ENCODE measurements at places on chromosomes 1 and 21.

- DNase-seq, result no peak
Observed at GRCh38 chr1:157774412-157774811, 2.5 kb downstream of the FCRL2 start.

DNA sequence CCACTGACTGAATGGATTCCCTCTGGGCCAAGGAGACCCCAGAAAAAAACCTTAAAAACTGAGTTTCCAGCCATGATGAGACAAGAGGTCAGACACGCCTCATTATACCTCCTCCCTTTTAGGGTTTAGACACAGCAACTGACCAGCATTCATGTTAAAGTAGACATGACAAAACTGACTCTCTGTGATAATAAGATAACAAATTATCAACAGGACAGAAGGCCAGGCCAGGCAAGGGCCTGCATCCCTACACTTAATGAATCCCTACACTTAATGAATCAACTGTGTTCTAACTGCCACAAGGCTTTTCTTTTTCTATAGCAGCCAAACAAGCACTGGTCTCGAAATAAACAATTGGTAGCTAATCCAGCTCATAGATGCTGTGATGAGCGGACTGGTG lies 33.3 kb upstream of the FAM89A start:
- DNase-seq, result no peak

- DNase-seq, result no peak
Observed at GRCh38 chr1:214326406-214326805, 45.4 kb downstream of the SMYD2 start.

DNA sequence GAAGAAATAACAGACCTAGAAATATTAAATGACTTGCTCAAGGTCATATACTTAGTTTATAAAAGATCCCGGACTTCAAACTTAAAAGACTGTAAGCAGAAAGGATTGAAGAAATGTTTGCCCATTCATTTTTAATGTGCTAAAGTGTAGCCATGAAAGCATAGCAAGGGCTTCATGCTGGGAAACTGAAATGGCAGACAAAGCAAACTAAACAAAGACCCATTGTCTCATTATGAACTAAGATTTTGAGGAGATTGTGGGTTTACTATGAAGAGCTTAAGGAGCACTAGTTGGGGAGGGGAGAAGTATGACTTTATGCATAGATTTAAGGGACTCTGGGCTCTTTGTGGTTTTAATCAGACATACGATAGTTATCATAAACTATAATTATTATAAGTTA lies 26.3 kb downstream of the ADAMTS1 start:
- DNase-seq, result no peak

GRCh38 chr1:207423560-207424292 lies 30.4 kb upstream of the CR2 start:
- DNase-seq, result peak; percentile 33

GRCh38 chr1:162389021-162389818 lies 7.7 kb downstream of the C1orf226 start:
- DNase-seq, result no peak

- no peak for DNase-seq
Observed at GRCh38 chr1:241308471-241308870, 48.5 kb downstream of the RGS7 start.

DNA sequence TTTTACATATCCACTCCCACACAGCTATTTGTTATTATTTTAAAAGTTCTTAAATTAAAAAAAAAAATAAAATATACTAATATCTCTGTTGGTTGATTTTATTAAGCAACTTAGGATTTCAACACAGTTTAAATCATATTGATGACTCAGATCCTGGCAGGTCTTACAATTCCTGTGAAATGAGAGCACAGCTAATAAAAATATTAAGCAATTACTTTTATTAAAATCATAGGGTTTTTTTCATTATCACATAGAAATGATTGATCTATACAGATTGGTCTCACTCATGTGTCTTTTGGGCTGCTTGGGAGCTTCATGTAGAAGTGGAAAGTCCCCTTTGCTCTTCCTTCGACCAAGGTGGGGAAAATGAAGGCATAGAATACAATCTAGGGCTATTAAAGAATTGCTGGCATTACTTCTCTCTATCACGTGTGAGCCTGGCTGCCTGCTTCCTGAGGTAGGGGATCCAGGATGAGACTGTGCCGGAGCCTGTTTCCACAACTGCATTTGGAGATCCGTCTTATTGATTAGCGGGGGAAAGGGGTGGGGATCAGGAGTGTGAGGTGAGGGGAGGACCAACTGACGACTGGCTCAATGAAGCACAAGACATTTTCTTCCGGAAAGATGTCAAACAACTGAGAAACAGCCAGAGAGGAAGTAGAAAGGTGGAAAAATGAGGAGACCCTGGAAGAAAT lies 858.0 kb downstream of the USP25 start:
- no peak for DNase-seq

DNA sequence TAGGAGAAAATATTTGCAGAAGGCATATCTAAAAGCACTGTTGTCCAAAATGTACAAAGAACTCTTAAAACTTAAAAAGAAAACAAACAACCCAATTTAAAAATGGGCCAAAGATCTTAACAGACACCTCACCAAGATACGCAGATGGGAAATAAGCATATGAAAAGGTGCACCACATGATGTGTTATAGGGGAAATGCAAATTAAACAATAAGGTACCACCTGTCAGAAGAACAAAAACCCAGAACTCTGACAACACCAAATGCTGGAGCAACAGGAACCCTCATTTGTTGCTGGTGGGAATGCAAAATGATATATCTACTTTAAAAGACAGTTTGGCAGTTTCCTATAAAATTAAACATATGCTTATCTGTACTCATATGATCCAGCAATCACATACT lies 18.1 kb downstream of the SLC2A5 start:
- DNase-seq, result no peak

- no peak for DNase-seq
Observed at GRCh38 chr1:194568610-194569009, 1382.2 kb upstream of the B3GALT2 start.

DNA sequence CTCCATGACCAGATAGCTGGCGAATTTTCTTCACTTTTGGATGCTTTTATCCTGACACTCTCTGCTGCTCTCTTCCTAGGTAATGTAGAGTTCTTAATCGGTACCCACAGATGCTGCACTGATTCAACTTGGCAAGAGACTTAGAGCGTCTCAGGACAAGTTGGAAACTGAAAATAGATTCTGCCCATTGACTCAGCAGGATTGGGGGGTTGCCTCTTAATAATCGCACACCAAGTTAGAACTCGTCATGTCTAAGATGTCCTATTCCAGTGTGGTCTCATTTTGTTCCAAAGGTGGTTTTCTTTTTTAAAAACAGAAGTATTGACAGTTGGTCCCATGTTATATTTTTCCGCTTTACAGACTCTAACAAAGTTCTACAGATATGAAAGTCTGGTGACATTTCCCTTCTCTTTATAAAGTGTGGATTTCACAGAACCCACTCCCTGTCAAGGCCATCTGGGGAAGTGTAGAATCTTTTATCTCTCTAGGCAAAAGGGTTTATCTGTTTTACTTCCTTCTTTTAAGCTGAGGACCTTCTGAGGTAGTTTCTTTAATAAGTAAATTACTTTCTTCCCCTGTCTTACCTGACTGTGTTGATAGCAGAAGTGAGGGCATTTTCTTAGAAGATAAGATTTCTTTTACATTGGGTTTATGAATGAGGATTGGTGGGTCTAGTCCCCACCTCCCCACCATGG lies 12.1 kb upstream of the DIPK1A start:
- peak; percentile 44 for DNase-seq

- no peak for DNase-seq
Observed at GRCh38 chr1:155931332-155932038, 2.7 kb downstream of the KHDC4 start.

DNA sequence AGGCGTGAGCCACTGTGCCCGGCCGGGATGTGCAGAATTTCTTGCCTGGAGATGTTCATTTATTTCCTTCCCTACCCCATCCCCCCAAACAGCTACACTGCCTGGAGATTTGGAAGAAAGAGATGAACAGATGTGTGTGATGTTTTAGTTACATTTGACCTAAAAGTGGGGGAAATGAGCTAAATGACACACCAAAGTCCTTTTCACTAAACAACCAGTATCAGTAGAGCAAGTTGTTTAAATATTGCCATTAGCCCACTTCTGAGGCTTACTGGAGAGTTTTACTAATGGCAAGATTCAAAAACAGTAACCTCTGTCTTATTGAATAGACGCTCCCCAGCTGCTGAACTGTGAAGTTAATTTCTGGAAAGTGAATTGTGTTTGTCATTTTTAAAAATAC lies 100.1 kb downstream of the RUNX1 start:
- DNase-seq, result no peak

DNA sequence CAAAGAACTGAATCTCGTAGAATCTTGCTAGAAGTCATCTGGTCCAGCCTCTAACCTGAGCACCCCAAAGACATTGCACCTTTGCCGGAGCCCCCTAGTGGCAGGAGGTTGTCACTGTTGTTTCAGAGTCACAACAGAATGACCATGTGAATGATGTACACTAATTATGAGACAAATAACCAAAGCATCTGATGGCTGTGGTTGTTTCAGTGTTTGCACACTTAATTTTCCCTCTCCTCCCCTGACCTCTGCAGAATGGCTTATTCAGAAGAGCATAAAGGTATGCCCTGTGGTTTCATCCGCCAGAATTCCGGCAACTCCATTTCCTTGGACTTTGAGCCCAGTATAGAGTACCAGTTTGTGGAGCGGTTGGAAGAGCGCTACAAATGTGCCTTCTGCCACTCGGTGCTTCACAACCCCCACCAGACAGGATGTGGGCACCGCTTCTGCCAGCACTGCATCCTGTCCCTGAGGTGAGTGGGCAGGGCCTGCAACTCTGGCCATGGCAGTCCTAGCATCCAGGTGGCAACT lies 26.4 kb downstream of the TRAF5 start:
- DNase-seq, result peak; percentile 70

GRCh38 chr1:81305997-81306452 lies 494.7 kb upstream of the ADGRL2 start:
- DNase-seq, result no peak

Measured in germinal center (tissue), 1 donor.